ENCODE measurements at places on chromosomes 16 and 17.

GRCh38 chr16:77944631-77945030, 77.7 kb upstream of the CLEC3A start:
- DNase-seq, result no peak

- no peak for DNase-seq
Observed at GRCh38 chr17:4557626-4558346, 2.6 kb downstream of the GGT6 start.

- no peak for DNase-seq
Observed at GRCh38 chr17:40105861-40106759, 5.7 kb upstream of the NR1D1 start.

DNA sequence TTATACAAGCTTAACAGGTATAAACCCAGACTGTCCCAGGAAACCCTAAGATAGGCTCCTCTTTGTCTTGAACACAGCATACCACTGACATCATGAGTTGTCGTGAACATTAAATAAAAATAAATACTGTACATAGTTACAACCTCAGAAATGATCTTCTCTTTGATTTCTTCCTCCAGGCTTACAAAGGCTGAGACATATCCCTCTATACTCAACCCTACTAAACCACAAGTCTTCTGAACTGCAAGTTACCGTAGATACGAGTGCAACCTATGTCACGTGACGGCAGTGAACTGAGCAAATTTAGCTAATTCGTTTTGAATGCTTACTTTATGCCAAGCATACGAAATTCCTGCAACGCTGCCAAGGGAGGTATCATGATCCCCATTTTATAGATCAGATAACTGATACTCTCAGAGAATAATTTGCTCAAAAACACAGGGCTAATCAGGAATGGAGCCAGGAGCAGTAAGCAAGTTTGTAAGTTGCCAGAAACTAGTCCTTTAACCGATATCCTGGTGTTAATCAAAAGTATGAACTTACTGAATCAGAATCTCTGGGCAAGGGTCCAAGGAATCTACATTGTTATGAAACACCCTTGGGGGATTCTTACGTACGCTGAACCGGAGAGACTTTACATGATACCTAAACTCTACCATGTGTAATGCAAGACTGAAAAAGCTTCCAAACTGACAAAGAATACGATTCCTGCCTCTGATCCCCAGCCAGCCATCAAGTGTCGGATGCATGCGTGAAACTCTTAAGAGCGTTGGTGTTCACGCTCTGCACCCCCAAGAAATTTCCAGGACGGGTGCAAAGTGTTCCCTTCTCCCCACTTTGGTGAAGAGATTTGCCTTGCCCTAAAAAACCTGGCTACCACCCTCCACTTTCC, 106.2 kb downstream of the XYLT1 start:
- DNase-seq, result peak; percentile 77

GRCh38 chr16:7449808-7450207, 117.2 kb downstream of the RBFOX1 start:
- no peak for DNase-seq

- no peak for DNase-seq
Observed at GRCh38 chr17:62792447-62792800, 15.7 kb downstream of the MARCHF10 start.

DNA sequence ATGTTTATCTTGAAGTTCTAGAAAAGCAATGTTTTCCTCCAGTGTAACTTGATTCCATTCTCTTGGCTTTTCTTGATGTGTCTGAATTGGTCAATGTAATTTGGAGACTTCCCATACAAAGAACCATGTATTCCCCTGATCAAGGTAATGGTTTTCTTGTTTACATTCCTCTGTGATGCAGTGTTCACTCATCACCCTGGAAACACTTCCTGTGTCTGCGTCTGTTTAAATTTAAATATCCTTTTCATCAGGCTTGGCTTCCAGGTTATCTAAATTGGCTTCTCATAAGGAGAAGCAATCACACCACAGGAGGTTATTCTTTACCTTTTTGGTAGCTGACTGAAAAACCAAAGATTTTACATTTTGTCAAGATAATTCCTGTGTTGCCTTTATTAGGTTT, 237.3 kb upstream of the WSCD1 start:
- DNase-seq, result peak; percentile 38

GRCh38 chr17:50798424-50799288, 31.3 kb upstream of the ANKRD40CL start:
- no peak for DNase-seq

GRCh38 chr17:35708149-35708548, 23.3 kb upstream of the RASL10B start:
- no peak for DNase-seq

GRCh38 chr17:78766743-78767294, 15.3 kb downstream of the CYTH1 start:
- DNase-seq, result no peak

DNA sequence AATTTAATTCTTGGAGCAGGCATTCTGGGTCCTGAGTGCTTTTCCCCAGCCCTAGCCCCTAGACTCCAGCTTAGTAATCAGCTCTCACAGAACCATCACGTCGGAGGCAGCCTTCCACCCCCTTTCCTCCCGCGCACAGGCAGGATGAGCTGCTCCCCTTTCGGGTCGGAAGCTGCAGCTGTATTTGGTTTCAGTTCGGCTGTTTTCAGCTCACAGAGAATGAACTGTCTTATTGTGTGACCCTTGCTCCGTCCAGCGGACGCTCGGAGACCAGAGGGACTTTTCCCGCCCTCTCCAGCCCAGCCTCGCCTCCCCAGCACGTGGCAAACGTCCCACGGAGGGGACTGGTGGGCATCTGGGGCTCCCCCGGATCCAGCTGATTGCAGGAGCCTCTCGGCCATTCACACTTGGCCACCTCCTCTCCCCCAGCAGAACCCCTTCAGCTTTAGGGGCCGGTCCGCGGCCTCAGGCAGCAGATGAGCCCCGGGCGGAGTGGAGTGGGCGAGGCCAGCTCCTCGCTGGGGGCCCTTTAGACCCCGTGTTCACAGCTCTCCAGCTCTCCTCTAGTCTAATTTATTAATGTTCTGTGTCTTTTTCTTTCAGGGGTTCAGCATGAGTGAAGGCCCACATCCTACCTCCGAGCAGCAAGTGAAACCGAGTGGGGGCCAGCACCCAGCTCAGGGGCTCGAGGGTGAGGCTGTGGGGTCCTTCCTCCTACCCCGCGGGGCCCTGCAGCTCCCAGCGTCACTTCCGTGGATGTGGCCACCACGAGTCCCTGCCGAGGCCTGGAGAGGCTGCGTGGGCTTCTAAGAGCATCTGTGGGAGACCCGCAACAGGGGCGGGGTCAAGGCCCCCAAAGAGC, 863 bp upstream of the UTS2R start:
- no peak for DNase-seq

- DNase-seq, result no peak
Observed at GRCh38 chr17:71111460-71111859, 942.1 kb downstream of the KCNJ2 start.

DNA sequence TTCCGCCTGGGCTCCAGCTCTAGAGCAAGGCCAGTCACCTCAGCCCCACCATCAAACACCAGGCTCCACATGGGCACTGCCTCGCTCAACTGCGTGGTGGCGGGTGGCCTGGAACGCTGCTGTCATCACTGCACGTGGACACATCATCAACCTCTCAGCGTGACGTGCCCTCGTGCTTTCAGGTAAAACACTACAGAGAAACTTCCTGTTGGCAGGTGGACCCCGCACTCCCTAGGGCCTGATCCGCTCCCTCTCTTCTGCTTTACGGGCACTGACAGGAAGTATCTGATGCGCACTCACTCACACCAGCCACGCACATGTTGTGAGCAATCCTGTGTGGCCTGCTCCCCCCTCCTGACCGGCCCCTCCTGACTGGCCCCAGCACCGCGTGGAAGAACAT, 87.4 kb downstream of the ANKRD11 start:
- no peak for DNase-seq

GRCh38 chr16:66677179-66677578, 19.4 kb downstream of the CMTM4 start:
- DNase-seq, result no peak

- DNase-seq, result no peak
Observed at GRCh38 chr17:30908717-30909420, 2.8 kb upstream of the TEFM start.

- no peak for DNase-seq
Observed at GRCh38 chr16:67923414-67924116, 8.1 kb downstream of the CTRL start.

DNA sequence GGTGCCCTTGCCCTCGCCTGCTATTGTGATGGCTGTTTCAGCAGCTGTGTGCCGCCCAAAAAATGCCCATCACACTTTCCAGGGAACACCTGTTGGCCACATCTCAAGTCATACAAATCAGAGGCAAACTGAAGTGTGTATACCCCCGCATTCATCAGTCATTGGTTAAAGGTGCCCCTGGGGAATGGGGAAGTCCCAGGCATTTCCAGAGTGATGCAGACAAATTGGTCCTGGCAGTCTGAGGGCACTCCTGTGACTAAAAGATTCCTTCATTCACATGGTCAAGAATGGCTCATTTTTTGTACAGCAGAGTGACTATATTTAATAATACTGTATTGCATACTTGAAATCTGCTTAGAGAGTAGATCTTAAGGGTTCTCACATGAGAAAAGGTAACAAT, 102.9 kb upstream of the TMEM97 start:
- DNase-seq, result no peak
